ENCODE measurements at places on chromosomes 13 and 19. TPM values are rescaled to one million over a fixed set of nuclear protein-coding genes. Genes with fewer than 3 reads are reported as not detected.
A peak's percentile ranks its signal among the peaks of the same experiment; 100 is the strongest.

DNA sequence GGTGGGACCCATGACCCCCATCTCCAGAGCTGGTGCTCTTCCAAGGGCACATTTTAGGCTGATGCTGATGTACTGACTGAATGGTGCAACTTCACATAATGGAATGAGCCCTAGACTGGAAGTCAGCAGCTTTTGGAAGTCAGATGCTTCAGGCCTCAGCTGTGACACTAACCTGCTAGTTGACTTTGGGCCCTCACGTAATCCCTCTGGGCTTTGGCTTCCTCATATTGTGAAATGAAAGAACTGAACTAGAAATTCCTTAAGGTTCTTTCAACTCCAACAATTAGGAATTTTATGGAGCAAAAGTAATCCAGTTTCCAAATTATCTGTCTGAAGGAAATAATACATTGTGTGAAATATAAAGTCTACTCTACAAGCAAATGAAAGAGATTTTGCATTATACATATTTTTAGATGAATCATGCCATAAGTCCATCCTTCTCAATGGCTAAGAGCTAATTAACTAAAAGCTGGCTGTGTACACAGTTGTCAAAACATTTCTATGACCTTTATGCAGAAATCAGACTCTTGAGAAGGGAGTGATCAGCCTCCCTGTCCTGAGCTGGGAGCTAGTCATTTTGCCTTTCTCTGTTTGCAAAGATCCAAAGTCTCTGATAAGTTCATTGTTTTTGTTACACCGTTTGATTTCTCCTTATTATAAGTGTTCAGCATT, 204.2 kb downstream of the DCLK1 start:
- H3K27me3 ChIP-seq = no peaks in the 10 kb centered on the region
- no peak overlapping the region for H3K4me3 ChIP-seq
- H3K27ac ChIP-seq = no peak overlapping the region
- H3K4me1 ChIP-seq = no peaks in the 10 kb centered on the region
- no peak for DNase-seq
- H3K36me3 ChIP-seq = no peaks in the 10 kb centered on the region

JSRP1 gene
- 0.56 TPM for total RNA-seq

DNA sequence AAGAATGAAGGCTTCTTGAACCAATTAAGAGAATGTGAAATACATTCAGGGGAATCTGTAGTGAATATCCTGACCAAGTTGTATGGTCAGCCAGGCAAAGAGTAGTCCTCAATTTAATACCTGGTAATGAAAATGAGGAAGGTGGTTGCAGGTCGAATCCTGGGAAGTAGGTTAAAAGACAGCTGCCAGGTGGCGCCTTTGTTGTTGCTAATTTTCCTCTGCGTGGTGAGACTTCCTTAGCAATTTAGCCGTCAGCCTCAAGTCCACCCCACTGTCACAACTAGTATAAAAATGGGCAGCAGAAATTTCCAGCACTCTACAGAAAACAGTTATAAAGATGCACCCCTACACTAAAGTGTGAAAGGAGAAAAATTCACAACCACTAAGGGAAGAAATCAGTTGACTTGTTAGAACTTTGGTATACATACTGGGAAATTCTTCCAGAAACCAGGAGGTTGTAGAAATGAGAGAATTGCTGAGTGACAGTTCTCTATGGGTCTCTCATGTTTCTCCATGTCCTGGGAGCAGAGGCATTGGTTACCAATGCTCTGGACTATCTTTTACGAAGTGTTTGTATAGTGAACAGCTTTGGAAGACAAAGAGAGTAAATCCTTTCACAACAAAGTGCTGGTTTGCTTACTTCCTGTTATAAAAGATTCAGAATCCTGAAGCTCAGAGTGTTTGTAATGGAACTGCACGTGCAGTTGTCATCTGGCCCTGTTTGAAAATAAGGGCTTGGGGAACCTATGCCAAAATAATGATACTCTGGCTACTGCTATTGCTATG, 235.9 kb downstream of the NHLRC3 start:
- no peaks in the 10 kb centered on the region for H3K4me1 ChIP-seq
- H3K27ac ChIP-seq = no peak overlapping the region
- H3K36me3 ChIP-seq = no peaks in the 10 kb centered on the region
- peaks cover 5% of the 10 kb centered on the region for H3K27me3 ChIP-seq
- H3K4me3 ChIP-seq = no peak overlapping the region

GJB2 gene
- total RNA-seq = 0.25 TPM

- no peaks in the 10 kb centered on the region for H3K4me1 ChIP-seq
- DNase-seq = no peak
- no peak overlapping the region for H3K27ac ChIP-seq
- H3K27me3 ChIP-seq = no peaks in the 10 kb centered on the region
- no peaks in the 10 kb centered on the region for H3K36me3 ChIP-seq
- H3K4me3 ChIP-seq = no peak overlapping the region
Observed at GRCh38 chr19:57465680-57466381, 8.9 kb upstream of the VN1R1 start.

- peaks cover 21% of the 10 kb centered on the region for H3K36me3 ChIP-seq
- no peaks in the 10 kb centered on the region for H3K27me3 ChIP-seq
- peak within 1 kb of the TSS; percentile 100 for H3K27ac ChIP-seq
Observed at GRCh38 chr19:58572818-58573657, at the start of gene MZF1. Gene MZF1, minus strand, starts transcription at chr19:58573335. Its CDS starts 1,946 bp downstream, at chr19:58571389.

DNA sequence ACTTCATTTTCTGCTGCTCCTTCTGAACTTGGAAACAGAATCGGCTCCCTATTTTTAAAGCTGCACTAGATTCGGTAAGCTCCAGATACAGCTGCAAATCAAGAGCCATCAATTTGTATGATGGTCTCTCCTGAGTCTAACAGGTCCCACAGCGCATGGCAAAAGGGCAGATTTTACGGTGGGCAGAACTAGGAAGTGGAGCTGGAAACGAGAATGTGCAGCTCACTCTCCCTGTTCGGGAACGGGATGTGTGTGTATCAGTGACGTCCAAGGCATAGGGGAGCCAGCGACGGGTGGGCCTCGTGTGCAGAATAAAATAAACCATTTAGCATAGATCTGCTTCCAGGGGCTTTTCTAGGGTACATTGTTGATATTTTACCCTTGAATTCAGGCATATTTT, 74.2 kb downstream of the COL4A1 start:
- no peak overlapping the region for H3K27ac ChIP-seq
- H3K4me1 ChIP-seq = no peaks in the 10 kb centered on the region
- peaks cover 7% of the 10 kb centered on the region for H3K27me3 ChIP-seq
- no peaks in the 10 kb centered on the region for H3K36me3 ChIP-seq
- DNase-seq = no peak
- H3K4me3 ChIP-seq = no peak overlapping the region

- H3K27ac ChIP-seq = no peak overlapping the region
- H3K4me1 ChIP-seq = no peaks in the 10 kb centered on the region
- no peak overlapping the region for H3K4me3 ChIP-seq
- no peaks in the 10 kb centered on the region for H3K36me3 ChIP-seq
Observed at GRCh38 chr19:34104096-34104495, 68.2 kb upstream of the LSM14A start.

GRCh38 chr19:54439174-54439851, 9.7 kb upstream of the LENG8 start:
- no peak overlapping the region for H3K27ac ChIP-seq
- H3K4me1 ChIP-seq = peaks cover 8% of the 10 kb centered on the region
- H3K36me3 ChIP-seq = peaks cover 8% of the 10 kb centered on the region
- H3K27me3 ChIP-seq = no peaks in the 10 kb centered on the region
- H3K4me3 ChIP-seq = no peak overlapping the region

GRCh38 chr13:33375421-33375820, 89.9 kb upstream of the STARD13 start:
- H3K27ac ChIP-seq = no peak overlapping the region
- no peak overlapping the region for H3K4me3 ChIP-seq

GRCh38 chr19:678791-679388, 2.7 kb downstream of the FSTL3 start:
- no peaks in the 10 kb centered on the region for H3K36me3 ChIP-seq
- no peak for DNase-seq
- H3K4me1 ChIP-seq = peaks cover 40% of the 10 kb centered on the region
- H3K4me3 ChIP-seq = no peak overlapping the region

SERTAD1 gene
- 26.4 TPM for total RNA-seq

DNA sequence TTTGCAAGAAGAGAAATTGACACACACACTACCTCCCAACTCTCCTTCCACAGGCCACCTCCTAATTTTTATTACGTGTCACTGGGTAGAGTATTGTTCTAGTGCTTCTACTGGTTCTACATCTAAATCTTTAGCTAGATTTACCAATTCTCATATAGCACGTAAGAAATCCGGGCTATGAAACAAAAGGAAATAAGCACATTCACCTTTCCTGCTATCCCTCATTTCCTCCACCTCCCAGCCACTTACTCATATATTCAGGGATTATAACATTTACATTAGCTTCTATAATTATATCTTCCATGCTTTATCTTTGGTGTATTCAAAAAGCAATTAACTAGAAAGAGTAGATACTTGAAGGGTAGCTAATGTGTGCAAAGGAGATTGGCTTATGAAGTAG, 39.7 kb downstream of the USP12 start:
- peaks cover 19% of the 10 kb centered on the region for H3K4me1 ChIP-seq
- H3K36me3 ChIP-seq = no peaks in the 10 kb centered on the region
- no peaks in the 10 kb centered on the region for H3K27me3 ChIP-seq
- peak overlapping the region; percentile 60 for H3K27ac ChIP-seq
- no peak for DNase-seq
